Activated naive CD4-positive, alpha-beta T cell treated with anti-CD3 and anti-CD28 coated beads, Interleukin-2, amount 50 U/mL, for 72 hours (primary cell): ENCODE measurements at places on chromosomes 5 and 9.

- DNase-seq = no peak
Measured at GRCh38 chr5:149210968-149211490, 60.6 kb upstream of the AFAP1L1 start.

DNA sequence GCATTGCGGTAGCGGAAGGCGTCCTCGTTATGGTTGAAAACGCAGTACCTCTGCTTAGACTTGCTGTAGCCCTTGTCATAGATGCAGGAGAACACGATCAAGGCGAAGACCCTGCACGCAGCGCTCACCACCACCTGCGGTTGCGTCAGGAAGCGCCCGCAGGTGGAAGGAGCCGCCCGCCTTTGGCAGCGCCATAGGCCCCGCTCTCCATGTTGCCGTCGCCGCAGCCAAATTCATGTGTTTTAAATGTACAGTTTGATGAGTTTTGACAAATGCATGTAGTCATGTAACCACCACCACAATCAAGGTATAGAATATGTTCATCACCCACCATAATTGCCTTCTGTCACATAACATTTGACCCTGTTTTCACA, 84.9 kb upstream of the CEP78 start:
- DNase-seq = no peak

DNA sequence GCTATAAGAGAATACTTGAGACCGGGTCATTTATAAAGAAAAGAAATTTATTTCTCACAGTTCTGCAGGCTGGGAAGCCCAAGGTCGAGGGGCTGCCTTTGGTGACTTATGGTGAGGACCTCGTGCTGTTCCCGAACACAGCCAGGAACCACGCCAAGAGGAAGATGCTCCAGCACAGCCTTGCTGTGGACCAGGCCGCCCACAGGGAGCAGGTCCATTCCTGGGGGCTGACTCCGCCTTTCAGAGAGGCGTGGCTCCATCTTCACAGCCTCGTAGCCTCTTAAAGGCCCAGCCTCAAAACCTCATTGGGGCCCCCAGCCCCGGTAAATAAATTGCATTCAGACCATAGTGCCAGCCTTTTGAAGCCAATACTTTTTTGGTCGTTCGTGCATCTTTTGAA, 93.5 kb upstream of the CACNA1B start:
- DNase-seq = no peak

GRCh38 chr9:120337131-120337530, 242.8 kb downstream of the CDK5RAP2 start:
- no peak for DNase-seq

GRCh38 chr5:81718300-81718699, 32.6 kb downstream of the SSBP2 start:
- DNase-seq = no peak

GRCh38 chr9:106982636-106983035, 119.7 kb downstream of the ZNF462 start:
- DNase-seq = no peak

- no peak for DNase-seq
Measured at GRCh38 chr9:133151601-133152525, 11.9 kb downstream of the GBGT1 start.

GRCh38 chr9:87461256-87461655, 36.4 kb upstream of the DAPK1 start:
- no peak for DNase-seq

GRCh38 chr5:42531611-42532010, 108.4 kb downstream of the GHR start:
- no peak for DNase-seq
